Cerebellar nuclear complex (tissue), 1 donor: ENCODE measurements at places on chromosomes 1 and 21.

DNA sequence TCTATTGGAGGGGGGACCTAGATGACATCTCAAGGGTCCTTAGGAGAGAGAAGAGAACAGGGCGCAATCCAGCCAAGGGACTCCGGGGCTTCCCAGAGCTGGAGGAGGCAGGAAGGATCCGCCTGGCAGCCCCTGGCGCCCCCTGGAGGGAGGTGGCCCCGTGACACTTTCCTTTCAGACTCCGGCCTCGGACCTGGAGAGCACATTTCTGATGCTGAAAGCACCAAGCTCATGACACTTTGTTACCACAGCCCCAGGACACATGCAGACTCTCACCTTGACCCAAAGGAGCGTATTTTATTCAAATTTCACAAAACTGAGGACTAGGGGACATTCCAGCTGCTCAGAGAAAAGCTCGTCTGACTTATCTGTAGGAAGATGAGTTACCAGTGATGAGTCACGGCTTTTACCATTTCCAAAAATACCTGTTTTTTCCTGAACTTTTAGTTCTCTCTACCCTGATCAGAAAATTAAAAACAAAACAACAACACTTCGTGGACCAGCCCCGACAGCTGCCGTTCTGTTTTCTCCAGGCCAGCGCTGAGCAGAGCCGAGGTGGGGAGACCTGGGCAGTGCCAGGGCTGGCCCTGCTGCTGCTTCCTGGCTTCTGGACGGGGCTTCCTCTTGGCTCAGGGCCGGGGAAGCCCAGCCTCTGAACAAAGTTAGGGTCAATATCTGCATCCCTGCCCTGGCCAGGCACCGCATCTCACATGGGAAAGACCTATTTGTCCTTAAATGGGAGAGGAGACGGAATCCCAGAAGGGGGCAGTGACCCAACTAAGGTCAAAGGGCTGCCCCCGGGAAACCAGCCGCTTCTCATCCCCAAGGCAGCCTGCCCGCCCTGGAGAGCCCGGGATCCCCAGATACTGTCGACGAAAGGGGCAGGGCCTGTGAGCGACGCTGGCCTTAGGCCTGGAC is 21.6 kb upstream of the POFUT2 start:
- DNase-seq = no peak

GRCh38 chr1:63448731-63449246 is 74.2 kb downstream of the ITGB3BP start:
- no peak for DNase-seq

GRCh38 chr1:206551986-206552326 is 44.6 kb downstream of the RASSF5 start:
- no peak for DNase-seq

GRCh38 chr1:111179968-111180533 is 20.4 kb downstream of the DENND2D start:
- DNase-seq = no peak

GRCh38 chr1:116807394-116808199 is 53.4 kb downstream of the CD2 start:
- no peak for DNase-seq

DNA sequence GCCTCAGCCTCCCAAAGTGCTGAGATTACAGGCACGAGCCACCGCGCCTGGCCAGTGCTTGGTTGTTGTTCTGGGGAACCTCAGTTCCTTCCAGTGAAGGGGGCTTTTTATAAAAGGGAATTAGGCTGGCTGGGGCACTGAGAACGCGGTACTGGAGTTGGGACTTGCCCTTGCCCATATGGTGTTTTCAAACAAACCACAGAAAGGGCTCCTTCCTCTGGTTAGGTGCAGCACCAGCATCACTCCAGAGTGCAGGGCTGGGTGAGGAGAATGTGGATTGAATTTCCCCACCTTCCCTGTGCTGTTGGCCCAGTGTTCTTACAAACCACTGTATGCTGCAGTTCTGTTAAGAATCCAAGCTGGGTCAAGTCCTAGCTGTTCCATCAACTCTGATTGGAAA is 5.3 kb downstream of the MAN1C1 start:
- DNase-seq = no peak

GRCh38 chr1:219443763-219444162 is 169.1 kb downstream of the ZC3H11B start:
- no peak for DNase-seq
